ENCODE measurements at places on chromosomes 4 and X.

GRCh38 chr4:83996254-83996653 is 460.3 kb downstream of the GPAT3 start:
- no peak for DNase-seq

DNA sequence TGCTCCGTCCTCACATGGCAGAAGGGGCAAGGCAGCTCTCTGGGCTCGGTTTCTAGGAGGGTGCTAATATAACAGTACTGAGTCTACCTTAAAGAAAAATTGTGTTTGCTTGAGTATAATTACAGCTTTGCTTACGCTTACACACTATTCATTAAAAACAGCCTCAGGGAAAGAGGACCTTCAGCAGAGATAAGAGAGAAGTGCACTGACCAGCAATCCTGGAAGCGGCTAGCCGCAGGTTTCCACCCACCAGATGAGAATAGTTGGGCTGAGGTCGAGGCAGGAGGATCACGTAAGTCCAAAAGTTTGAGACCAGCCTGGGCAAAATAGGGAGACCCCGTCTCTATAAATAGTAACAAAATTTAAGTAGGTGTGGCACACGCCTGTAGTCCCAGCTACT is 15.2 kb upstream of the MRFAP1 start:
- DNase-seq: no peak

- DNase-seq: no peak
Observed at GRCh38 chrX:154720067-154720466, 30.8 kb downstream of the GAB3 start.

GRCh38 chrX:109679820-109680219 is 53.2 kb downstream of the ACSL4 start:
- DNase-seq: no peak

- DNase-seq: no peak
Observed at GRCh38 chrX:154022108-154022507, 2.4 kb upstream of the IRAK1 start.

- no peak for DNase-seq
Observed at GRCh38 chr4:5215321-5215720, 164.0 kb downstream of the STK32B start.

DNA sequence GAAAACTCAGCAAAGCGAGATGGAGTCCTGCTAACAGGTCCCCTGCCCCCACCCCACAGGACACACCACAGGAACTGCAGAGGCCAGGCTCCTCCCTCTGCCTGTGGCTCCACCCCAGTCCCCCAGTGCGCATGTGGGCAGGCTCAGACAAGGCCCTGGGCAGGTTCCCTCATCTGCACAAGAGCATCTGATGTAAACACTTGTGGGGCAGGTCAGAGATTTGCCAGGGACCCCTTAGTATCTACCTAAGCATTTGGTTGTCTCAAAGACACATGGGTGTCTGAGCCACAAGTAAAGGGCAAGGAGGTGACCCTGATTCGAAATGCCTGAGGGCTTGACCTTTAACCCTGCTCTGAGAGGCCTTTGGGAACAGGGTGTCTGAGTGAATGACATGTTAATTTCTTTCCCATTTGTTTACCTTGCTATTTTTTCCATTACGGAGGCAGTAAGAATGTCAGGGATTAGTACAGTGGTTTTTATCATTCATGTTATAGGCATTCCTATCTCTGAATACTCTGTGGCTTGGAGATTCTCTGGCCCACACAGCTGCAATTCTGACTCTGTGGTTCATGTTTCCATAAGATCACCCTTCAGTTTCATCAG is 85.3 kb downstream of the ZNF518B start:
- peak; percentile 65 for DNase-seq

- DNase-seq: no peak
Observed at GRCh38 chrX:15948318-15948660, 93.7 kb upstream of the AP1S2 start.

- DNase-seq: no peak
Observed at GRCh38 chr4:61298178-61298740, 98.1 kb downstream of the ADGRL3 start.

DNA sequence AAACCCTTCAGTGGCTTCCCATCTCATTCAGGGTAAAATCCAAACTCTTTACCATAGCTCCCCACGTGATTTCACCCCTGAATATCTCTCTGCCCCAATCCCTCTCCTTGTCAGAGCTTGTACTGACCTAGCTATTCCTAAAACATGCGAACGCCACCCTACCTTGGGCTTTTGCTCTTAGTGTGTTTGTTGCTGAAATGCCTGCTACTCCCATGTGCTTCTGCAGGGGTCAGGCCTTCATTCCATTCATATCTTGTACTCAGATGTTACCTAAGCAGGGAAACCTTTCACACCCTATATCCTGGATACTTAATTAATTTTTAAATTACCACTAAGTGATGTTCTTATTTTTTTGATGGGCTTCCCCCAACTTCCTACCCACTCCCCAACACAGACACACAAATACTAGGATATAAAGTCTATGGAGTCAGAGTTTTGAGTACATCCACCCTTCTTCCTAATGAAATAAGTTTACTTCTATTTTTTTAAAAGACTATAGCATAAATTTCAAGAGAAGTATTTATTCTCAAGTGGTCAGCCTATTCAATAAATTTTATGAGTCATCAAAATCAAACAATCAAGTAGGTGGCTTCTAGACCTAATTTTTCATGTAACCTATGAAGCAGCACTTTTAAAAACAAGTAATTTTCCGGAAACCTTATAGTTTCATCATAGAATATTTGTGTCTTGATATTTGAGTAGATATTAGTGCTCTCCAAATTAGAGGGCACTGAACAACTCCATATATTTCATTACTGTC is 189.4 kb downstream of the RAPGEF2 start:
- DNase-seq: no peak

DNA sequence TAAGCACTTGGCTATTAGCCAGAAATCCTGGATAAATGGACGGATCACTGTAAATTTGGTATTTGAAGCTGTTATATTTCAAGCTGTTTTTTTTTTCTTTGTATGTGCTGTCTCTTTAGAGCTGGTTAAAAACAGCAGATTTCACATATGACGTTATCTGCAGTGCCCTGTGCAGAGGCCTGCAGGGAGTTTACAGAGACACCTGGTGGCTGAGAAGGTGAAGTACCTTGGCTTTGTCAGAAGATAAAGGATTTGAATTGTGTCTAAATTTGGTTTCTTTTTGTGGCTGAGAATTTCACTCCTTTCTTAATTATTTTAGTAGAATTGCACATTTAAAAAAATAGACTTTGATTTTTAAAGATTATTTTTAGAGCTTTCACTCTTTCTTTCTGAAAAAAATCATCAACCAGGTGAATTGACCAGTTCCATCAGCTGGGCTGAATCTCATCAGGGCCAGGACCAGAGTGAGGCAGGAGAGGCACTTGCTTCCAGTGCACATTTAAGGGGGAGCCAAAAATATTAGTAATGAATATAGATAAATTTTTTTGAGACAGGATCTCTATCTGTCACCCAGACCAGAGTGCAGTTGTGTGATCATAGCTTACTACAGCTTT is 9.6 kb upstream of the CHRNA9 start:
- DNase-seq: no peak

Data from NT2/D1 (cell line).